ENCODE measurements at places on chromosomes 7 and 10.

GRCh38 chr7:32347244-32347828, 142.8 kb downstream of the LSM5 start:
- no peak overlapping the region for H3K27ac ChIP-seq
- no peak overlapping the region for H3K4me3 ChIP-seq
- no peaks in the 10 kb centered on the region for H3K27me3 ChIP-seq
- DNase-seq: peak; percentile 4
- no peaks in the 10 kb centered on the region for H3K4me1 ChIP-seq

DNA sequence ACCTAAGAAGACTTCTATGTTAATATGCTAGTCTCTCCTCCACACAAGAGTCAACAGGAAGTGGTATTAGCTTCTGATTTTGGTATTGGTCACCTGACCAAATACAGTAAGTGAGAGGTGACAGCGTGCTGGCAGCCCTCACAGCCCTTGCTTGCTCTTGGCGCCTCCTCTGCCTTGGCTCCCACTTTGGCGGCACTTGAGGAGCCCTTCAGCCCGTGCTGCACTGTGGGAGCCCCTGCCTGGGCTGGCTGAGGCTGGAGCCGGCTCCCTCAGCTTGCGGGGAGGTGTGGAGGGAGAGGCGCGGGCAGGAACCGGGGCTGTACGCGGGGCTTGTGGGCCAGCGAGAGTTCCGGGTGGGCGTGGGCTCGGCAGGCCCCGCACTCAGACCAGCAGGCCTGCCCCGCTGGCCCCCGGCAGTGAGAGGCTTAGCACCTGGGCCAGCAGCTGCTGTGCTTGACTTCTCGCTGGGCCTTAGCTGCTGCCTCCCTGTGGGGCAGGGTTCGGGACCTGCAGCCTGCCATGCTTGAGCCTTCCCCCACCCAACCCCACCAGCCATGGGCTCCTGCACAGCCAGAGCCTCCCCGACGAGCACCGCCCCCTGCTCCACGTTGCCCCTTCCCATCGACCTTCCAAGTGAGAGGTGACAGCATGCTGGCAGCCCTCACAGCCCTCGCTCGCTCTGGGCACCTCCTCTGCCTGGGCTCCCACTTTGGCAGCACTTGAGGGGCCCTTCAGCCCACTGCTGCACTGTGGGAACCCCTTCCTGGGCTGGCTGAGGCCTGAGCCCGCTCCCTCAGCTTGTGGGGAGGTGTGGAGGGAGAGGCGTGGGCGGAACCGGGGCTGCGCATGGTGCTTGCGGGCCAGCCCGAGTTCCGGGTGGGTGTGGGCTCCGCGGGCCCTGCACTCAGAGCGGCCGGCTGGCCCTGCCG, 4.2 kb upstream of the ACSL5 start:
- H3K4me3 ChIP-seq: no peak overlapping the region
- no peak for DNase-seq
- no peaks in the 10 kb centered on the region for H3K4me1 ChIP-seq
- H3K27me3 ChIP-seq: peaks cover 4% of the 10 kb centered on the region

DNA sequence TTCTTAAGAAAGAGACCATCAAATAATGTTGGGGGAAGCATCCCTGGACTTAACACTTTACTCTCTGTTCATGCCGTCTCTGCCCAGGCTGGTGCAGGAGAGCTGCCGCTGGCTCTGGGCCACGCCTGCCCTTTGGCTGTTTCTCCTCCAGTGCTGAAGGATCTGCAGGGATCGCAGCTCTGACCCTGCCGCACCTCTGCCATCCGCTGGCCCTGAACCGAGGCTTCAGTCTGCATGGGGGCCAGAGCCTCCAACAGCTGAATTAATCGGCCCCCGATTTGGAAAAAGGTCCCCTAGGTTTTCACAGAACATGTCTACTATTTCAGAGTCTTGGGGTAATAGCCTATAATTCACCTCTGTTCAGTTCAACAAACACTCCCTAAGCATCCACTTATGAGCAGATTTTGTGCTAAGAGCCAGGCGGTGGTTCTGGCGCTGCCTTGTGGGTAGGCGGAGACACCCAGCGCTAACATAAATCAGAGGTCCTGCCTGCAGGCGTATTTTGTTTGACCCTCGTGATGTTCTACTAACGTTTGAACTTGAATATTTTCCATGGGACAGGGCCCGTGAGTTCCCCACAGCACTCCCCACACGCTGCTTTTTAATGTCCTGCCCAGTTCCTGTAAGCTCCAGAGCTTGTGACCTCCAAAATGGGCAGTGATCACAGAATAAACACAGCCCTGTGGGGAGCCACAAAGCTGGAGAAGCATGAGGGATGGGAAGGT, 99.0 kb downstream of the DYNC2I1 start:
- DNase-seq: no peak
- H3K4me3 ChIP-seq: no peak overlapping the region
- no peaks in the 10 kb centered on the region for H3K27me3 ChIP-seq

- H3K27ac ChIP-seq: no peak overlapping the region
- no peaks in the 10 kb centered on the region for H3K27me3 ChIP-seq
- no peaks in the 10 kb centered on the region for H3K4me1 ChIP-seq
- no peaks in the 10 kb centered on the region for H3K36me3 ChIP-seq
- no peak for DNase-seq
- H3K4me3 ChIP-seq: no peak overlapping the region
Measured at GRCh38 chr7:125747966-125748365, 818.3 kb upstream of the POT1 start.

GRCh38 chr10:94146746-94147145, 153.0 kb downstream of the PLCE1 start:
- DNase-seq: no peak
- H3K27ac ChIP-seq: no peak overlapping the region
- H3K4me3 ChIP-seq: no peak overlapping the region
- H3K27me3 ChIP-seq: no peaks in the 10 kb centered on the region
- H3K4me1 ChIP-seq: no peaks in the 10 kb centered on the region

DNA sequence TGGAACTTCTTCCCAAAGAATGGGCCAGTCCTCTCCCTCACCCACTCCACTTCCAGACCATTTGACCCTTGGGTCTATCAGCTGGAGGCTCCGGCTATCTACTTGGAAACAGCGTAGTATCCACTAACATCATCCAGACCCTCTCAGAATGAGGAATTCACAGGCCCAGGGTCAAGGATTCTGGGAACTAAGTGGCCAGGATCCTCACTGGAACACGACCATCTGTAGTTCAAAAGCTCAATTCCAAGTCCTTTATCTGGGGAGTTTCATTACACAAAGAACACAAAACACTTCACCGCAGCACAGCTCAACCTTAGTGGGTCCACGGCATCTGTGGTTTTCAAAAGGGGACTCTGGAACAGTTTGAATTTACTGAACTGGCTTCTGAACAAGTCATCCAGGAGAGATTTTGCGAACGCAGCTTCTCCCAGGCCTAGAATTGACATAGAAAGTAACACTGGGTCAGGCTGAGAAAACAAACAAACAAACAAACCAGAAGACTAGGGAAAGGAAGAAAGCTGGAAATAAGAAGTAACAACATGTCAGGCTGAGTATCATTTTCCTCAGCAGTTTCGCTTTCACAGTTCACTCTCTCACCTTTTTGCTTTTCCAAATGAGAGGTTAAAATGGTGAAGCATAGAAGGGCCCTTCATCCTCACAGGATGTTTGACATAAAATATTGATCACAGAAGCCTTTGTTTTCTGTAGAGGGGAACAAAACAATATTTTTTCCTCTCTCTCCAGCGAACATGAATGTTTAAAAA, 57.6 kb upstream of the USP6NL start:
- H3K27me3 ChIP-seq: no peaks in the 10 kb centered on the region
- H3K27ac ChIP-seq: peak overlapping the region; percentile 57
- no peaks in the 10 kb centered on the region for H3K36me3 ChIP-seq
- H3K4me3 ChIP-seq: no peak overlapping the region
- H3K4me1 ChIP-seq: peaks cover 14% of the 10 kb centered on the region

DNA sequence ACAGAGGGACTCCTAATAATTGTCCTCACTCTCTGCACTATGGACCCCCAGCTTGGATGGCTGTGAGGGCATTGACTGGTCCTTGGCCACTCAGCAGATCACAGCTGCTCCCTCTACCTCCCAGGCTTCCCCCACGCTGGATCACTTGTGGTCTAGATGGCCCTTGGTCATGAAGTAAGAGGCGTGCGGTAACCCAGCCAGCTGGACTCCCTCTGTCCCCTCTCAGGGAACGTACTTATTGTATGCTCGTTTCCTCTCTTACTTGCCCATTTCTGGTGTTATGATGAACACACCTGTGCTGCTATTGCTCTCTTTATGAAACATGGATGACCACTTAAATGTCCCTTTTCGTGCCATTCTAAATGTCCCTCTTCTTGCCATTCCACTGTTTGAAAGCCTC, 19.3 kb downstream of the ADAMTS14 start:
- H3K27ac ChIP-seq: no peak overlapping the region
- H3K36me3 ChIP-seq: no peaks in the 10 kb centered on the region
- no peak for DNase-seq
- H3K4me1 ChIP-seq: no peaks in the 10 kb centered on the region

DNA sequence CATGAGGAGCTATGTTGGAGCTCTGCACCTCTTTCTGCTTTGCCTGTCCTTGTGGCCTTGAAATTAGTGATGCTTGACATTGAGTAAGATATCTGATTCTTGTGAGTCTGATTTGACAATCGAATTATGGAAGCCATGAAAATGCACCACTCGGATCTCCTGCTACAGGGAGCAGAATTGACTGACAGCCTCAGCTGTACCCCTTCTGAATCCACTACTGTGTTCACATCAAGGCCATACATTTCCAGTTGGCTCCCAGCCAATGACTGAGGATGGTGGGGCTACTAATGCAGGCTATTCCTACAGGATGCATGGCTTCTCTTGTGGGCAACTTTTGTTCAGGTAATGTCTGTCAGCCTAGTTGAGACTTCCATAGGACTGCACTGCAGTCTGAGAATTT, 321.9 kb downstream of the REEP3 start:
- H3K4me3 ChIP-seq: no peak overlapping the region
- H3K27ac ChIP-seq: no peak overlapping the region
- H3K27me3 ChIP-seq: no peaks in the 10 kb centered on the region
- no peaks in the 10 kb centered on the region for H3K36me3 ChIP-seq
- H3K4me1 ChIP-seq: no peaks in the 10 kb centered on the region
- no peak for DNase-seq

- no peaks in the 10 kb centered on the region for H3K4me1 ChIP-seq
- no peaks in the 10 kb centered on the region for H3K27me3 ChIP-seq
- no peak overlapping the region for H3K4me3 ChIP-seq
Measured at GRCh38 chr7:87767827-87768226, 108.3 kb downstream of the SLC25A40 start.

- no peaks in the 10 kb centered on the region for H3K36me3 ChIP-seq
- no peak for DNase-seq
- H3K27me3 ChIP-seq: no peaks in the 10 kb centered on the region
- no peak overlapping the region for H3K27ac ChIP-seq
- peaks cover 3% of the 10 kb centered on the region for H3K4me1 ChIP-seq
Measured at GRCh38 chr10:105210546-105210945, 569.5 kb downstream of the SORCS3 start.

GRCh38 chr7:105267244-105267643, 121.5 kb downstream of the SRPK2 start:
- DNase-seq: no peak
- H3K36me3 ChIP-seq: no peaks in the 10 kb centered on the region
- H3K4me1 ChIP-seq: peaks cover 22% of the 10 kb centered on the region
- no peak overlapping the region for H3K4me3 ChIP-seq
- no peak overlapping the region for H3K27ac ChIP-seq

DNA sequence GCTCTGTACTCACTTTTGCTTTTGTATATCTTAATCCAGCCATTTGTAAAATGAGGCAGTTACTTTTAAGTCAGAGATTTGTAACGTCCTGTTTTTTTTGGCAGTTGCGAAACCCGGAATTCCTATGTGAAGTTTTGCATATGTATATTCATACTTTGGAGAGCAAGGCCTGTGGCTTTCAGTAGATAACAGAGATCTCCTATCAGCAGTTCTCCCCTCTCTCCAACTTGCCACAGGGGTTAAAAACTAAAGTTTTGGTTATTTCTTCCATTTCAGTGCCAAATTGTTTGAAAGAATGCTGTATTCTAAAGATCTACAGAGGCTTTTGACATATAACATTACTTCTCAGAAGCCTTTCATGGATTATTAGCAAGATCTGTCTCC, 102.4 kb downstream of the EXOC4 start:
- no peaks in the 10 kb centered on the region for H3K27me3 ChIP-seq
- no peak overlapping the region for H3K27ac ChIP-seq
- DNase-seq: peak; percentile 91

GRCh38 chr7:43302211-43302711, 189.8 kb downstream of the HECW1 start:
- H3K4me3 ChIP-seq: no peak overlapping the region
- no peaks in the 10 kb centered on the region for H3K36me3 ChIP-seq
- no peak overlapping the region for H3K27ac ChIP-seq
- no peaks in the 10 kb centered on the region for H3K27me3 ChIP-seq
- DNase-seq: peak; percentile 19
- no peaks in the 10 kb centered on the region for H3K4me1 ChIP-seq

DNA sequence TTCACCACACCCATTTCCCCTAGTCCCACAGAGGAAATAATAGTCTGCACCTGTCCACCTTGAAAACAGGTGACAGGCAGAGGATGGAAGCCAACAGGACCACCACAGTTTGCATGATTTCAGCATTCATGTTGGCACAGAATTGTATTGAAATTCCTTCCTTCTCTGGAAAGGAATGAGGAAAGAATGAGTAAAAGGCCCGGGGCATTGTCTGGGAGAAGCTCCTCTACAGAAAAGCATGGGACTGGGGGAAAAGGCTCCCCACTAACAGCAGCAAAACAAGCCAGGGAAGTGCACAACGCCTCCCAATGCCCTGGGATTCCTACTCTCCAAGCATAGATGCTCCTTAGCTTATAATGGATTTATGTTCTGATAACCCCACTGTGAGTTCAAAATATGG, 28.5 kb upstream of the TOMM7 start:
- H3K27ac ChIP-seq: no peak overlapping the region
- H3K27me3 ChIP-seq: no peaks in the 10 kb centered on the region
- H3K36me3 ChIP-seq: no peaks in the 10 kb centered on the region
- no peak for DNase-seq
- no peak overlapping the region for H3K4me3 ChIP-seq

GRCh38 chr7:55073051-55073511, 54.3 kb downstream of the EGFR start:
- no peaks in the 10 kb centered on the region for H3K4me1 ChIP-seq
- H3K36me3 ChIP-seq: no peaks in the 10 kb centered on the region
- DNase-seq: no peak
- H3K4me3 ChIP-seq: no peak overlapping the region

- DNase-seq: no peak
- H3K36me3 ChIP-seq: no peaks in the 10 kb centered on the region
- no peaks in the 10 kb centered on the region for H3K27me3 ChIP-seq
- H3K4me1 ChIP-seq: no peaks in the 10 kb centered on the region
- H3K4me3 ChIP-seq: no peak overlapping the region
Measured at GRCh38 chr7:22992874-22993840, 20.8 kb downstream of the HYCC1 start.

GRCh38 chr7:97835296-97836138, 36.7 kb downstream of the ASNS start:
- no peaks in the 10 kb centered on the region for H3K4me1 ChIP-seq
- H3K36me3 ChIP-seq: no peaks in the 10 kb centered on the region
- no peaks in the 10 kb centered on the region for H3K27me3 ChIP-seq
- no peak overlapping the region for H3K27ac ChIP-seq

DNA sequence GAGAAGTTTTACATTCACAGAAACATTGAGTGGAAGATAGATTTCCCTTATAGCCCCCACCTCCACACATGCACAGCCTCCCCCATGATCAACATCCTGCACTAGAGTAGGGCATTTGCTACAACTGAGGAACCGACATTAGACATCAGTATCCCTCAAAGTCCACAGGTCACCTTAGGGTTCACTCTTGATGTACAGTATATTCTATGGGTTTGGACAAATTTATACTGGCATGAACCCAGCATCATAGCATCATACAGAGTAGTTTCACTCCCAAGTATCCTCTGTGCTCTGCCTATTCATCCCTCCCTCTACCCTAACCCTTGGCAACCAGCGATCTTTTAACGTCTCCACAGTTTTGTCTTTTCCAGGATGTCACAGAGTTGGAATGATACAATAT, 64.4 kb downstream of the VSTM4 start:
- H3K27ac ChIP-seq: no peak overlapping the region
- no peak for DNase-seq
- H3K27me3 ChIP-seq: no peaks in the 10 kb centered on the region

Measured in cardiac muscle cell (in vitro differentiated cells and primary cell).